Hematopoietic multipotent progenitor cell treated with erythropoietin and hydrocortisone succinate and interleukin-3 and kit ligand, for 6 days (in vitro differentiated cells): ENCODE measurements at places on chromosomes 12 and 14.

- DNase-seq: no peak
These were observed 17.4 kb downstream of the CMKLR1 start for GRCh38 chr12:108321688-108322087.

DNA sequence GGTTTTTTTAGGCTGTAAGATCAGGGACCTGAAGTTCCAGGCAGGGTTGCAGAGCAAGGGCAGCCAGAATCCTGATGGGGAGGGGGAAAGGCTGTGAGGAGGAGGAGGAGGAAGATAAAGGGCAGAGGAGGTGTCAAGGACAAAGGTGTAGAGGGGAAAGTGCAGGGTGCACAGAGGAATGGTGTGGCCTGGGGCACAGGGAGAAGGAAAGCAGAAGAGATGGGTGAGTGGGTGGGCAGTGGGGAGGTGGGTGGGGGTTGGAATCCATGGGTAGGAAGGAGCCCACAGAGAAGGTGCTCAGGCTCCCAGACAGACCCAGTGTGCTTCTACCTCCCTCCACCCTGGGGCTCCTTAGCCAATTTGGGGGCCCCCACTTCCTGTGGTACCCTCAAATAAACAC, 11.2 kb downstream of the TRPV4 start:
- DNase-seq: no peak

GRCh38 chr14:30443368-30444007, 115.5 kb upstream of the G2E3 start:
- DNase-seq: peak; percentile 41

- DNase-seq: peak; percentile 60
These were observed 30.4 kb upstream of the TRAF3 start for GRCh38 chr14:102746634-102747438.

DNA sequence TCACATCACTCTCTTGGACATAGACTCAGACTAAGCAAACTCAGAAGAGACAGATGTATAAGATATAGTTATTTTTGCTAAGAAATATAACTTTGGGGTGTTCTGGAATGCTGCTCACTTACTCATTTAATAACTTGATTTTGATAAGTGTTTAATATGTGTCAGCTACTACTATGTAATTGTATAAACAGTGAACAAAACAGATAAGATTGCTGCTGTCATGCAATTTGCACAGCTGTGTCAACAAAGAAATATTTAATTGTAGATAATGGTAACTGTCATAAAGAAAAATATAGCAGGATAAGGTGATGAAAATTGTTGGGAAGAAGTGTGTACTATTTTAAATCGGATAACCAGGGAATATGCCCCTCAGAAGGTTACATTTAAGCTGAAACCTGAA, 84.1 kb upstream of the ZDHHC17 start:
- DNase-seq: no peak

DNA sequence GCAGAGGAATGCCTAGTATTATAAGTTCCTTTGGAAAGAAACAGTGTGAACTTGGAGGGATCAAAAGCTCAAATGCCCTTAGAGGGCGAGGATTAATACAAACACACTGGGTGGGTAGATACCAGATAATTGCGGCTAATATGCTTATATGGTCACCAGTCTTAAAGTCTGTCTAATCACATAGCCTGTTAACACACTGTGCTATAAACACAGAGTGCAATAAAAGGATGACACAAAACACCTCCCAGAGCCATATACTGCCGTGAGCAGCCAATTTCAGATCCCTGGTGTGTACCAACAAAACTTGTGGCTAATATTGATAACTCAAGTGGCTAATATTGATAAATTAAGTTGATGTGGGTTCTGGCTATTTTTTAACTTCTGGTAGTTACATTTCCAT, 1.7 kb upstream of the IL26 start:
- no peak for DNase-seq

GRCh38 chr12:20822415-20822814, 11.9 kb downstream of the SLCO1B3 start:
- DNase-seq: no peak

GRCh38 chr12:15664491-15664890, 124.7 kb downstream of the EPS8 start:
- DNase-seq: no peak

DNA sequence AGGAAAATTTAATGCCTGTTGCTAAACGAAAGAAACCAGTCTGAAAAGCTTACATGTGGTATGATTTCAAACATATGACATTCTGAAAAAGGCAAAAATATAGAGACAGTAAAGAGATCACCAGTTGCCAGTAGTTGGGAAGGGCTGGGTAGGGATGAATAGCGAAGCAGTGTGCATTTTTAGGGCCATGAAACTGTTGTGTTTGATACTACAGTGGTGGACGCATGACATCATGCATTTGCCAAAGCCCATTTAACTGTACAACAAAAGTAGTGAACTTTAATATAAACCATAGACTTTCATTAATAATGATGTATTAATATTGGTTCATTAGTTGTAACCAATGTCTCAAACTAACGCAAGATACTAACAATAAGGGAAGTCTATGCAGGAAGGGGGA, 14.7 kb upstream of the EPYC start:
- DNase-seq: no peak

DNA sequence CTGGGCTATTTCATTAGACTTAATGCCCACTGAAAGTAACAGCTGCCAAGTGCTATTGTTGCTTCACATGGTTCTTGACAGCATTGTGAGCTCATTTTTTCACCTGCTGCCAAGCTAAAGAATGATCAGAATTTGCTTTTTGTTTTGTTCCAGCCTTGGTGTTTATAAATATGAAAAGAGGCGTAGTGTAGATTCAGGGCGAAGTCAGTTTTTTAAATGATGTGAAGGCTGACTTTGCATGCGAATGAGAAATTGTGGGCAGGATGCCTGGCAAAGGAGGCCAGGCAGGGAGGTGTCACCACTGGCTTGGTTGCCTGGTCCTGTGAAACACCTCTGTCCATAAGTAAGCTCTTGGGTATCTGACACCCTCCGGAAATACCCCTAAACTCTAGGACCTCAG, 93.3 kb upstream of the NAP1L1 start:
- no peak for DNase-seq

DNA sequence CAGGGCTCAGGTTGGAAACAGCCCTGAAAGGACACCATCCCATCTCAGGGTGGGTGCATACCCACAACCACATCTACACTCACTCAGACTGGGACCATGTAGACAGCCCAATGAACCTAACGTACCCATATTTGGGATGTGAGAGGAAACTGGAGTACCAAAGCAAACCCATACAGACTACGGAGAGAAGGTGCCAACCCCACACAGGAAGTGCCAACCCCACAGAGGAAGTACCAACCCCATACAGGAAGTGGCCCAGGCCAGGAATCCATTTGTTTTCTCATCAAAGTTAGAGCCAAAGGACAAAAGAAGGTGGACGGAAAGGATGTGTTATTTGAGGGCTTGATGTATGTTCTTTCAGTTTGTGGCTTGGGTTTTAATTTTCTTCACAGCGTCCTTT, 19.5 kb upstream of the SPIC start:
- peak; percentile 16 for DNase-seq

- no peak for DNase-seq
These were observed 631.8 kb downstream of the TMTC2 start for GRCh38 chr12:83318386-83319098.

DNA sequence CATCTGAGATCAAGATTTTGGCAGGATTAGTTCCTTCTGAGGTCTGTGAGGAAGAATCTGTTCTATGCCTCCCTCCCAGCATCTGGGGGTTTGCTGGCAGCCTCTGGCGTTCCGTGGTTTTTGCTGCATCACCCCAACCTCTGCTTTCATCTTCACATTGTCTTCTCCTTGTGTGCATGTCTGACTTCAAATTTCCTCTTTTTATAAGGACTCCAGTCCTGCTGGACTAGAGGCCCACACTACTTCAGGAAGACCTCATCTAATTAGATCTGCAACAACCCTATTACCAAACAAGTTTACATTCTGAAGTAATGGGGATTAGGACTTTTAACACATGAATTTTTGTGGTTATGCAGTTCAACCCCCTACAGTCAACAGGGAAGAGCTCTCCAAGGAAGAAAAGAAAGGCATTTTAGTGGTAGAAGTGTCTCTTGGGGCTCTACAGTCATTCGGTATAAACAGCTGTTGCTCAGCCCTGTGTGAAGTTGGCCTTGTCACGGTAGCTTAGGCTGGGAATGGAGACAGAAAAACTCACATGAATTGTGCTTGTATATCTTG, 89.7 kb downstream of the CAND1 start:
- peak; percentile 5 for DNase-seq

DNA sequence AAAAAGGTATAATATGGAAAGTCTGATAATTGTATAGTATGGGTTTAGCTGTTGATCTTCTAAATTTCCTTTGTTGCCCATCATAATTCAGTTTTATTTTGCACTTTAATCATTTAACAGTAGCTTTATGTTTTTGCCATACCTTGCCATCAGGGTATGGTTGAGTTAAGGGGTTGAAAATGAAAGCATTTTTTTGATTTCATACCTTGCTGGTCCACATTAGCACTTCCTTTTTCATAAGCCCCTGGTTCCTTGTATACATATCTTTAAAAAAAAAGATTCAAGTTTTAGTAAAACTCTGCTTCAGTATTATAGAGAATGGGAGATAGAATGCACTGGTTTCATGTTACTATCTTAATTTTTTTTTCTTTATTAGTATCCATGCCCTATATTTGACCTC, 71.1 kb downstream of the MIPOL1 start:
- no peak for DNase-seq

GRCh38 chr12:43113135-43113534, 438.9 kb downstream of the ADAMTS20 start:
- no peak for DNase-seq
